ENCODE measurements at places on chromosomes 12 and 14.

- peak; percentile 75 for DNase-seq
These were observed 411.6 kb upstream of the CCDC196 start for GRCh38 chr14:66074537-66074936.

DNA sequence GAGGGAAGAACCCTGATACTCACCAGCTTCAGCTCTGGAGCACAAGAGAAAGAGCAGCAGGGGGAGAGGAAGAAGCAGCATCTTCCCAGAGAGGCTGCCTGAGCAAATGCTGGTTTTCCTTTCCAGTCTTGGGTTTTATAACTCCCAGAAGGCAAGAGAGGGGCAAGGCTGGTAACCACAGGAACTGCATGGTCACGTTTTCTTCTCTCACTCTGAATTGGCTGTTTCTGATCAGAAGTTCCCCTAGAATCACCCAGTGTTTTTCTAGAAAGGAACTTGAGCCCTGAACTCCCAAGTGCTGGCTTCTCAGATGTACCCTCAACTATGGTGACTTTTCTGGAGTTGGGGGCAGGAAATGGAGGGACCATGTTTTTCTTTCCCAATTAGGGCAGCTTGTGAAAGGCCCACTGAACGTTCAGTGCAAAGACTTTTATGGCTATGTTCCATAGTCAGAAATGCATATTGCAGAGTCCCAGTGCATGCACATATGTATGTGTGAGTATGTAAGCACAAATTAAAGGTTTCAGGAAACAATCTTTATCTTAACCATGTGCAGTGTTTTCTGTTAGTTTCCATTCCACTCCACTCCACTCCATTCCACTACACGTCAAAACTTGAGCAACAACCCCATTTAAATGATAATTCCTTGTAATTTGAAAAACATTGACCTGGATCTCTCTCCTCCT is at the start of gene CMA1:
CMA1 (minus strand) TSS at position 111 of the 686 bp plus-strand sequence; CDS start at position 81, 30 bp downstream.
- DNase-seq, result no peak

DNA sequence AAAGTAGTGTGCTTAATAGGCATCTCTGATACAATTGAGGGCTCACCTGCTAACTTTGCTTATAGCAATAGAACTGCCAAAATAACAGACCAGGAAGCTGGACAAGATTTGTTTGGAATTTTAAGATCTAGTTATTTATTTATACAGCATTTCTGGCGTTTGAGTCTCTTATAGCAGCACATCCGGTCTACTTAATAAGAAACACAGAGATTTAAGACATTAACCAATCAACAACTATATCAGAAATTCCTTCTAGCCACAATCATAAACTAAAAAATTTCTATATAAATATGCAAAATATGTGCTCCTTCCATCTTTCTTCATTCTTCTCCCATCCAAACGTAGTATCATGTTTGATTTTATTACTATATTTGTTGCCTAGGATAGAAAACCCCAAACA is 2.6 kb downstream of the RTN1 start:
- no peak for DNase-seq

DNA sequence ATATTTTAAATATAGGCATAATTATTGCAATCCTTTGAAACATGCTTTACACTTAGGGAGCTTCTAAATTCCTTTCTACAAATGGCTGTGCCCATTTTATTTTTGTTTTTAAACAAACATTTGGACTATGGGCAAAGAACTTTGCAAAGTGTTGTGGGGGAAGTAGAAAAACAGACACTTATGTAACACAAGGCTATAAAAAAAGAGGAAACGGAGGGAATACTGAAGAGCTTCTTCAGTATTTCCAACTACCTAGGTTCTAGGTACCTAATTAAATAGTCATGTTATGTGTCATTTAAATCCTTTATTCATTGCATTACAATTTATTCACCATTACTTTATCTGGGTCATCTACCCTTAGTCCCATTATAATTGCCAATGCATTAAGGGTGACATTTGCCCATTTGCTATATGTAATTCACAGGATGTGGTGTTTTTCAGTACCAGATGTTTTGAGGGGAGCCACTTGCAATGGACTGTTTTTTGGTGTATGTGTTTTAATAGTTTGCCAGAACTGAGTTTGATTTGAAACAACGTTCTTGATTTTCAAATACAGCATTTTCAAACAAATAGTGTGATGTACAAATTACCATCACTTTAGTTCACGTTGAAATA is 1.5 kb upstream of the MSRB3 start:
- DNase-seq, result no peak

- peak; percentile 93 for DNase-seq
These were observed 52.1 kb downstream of the C14orf132 start for GRCh38 chr14:96091149-96091693.

DNA sequence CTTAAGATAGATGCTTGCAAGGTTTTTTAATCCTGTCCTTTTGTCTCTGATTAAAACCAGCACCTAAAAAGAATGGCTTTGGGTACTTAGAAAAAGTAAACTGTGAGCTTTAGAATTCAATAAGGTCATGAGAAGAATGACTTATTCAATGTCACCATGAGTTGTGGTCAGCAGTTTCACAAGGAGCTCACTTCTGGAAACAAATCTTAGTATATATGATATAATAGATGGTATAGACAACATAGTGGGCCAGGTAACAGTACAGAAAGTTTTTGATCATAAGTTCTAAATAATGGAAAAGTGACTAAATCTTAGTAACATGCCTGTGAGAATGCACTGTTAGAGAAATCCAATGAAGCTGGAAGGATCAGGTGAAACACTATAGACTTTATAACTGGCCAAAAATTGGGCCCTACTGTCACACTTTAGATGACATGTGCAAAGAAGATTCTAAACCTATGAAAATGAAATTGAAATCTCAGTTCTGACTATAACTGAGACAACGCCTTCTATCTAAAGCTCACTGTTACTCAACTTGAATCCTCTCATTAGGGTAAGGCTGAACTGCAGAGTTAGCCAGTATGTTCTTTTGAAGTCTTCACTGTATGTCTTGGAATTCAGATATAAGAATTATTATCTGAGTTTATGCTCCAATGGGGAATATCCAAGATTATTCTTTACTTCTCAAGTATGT is 42.4 kb upstream of the RAD51AP1 start:
- DNase-seq, result no peak

DNA sequence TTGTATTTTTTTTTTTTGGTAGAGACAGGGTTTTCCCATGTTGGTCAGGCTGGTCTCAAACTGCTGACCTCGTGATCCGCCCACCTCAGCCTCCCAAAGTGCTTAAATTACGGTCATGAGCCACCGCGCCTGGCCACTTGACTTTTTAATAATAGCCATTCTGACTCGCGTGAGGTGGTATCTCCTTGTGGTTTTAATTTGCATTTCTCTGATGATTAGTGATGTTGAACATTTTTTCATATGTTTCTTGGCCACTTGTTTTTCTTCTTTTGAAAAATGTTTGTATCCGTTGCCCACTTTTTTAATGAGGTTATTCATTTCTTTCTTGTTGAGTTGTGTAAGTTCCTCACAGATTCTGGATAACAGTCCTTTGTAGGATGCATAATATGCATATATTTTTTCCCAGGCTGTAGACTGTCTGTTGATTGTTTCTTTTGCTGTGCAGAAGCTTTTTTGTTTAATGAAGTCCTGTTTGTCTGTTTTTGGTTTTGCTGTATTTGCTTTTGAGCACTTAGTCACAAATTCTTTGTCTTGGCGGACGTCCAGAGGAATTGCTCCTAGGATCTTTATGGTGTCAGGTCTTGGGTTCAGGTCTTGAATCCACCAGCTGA is 10.3 kb upstream of the PGAM5 start:
- DNase-seq, result no peak

DNA sequence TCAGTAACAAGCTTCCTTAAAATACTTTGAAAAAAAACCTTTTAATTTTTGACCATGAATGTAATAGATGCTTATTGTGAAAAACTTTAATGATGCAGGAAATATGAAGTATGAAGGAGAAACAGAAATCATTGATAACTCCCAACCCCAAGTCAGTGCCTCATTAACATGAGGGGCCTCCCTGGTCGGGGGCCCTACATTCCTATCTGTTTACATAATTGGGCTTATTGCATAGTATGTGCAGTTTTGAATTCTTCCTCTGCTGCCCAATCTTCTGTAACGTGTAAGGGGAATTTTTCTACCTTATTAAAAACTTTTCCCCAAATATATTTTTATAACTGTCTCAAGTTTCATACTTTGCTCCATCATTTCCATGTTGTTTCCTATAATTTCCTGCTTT is 63.0 kb downstream of the SLC25A47 start:
- no peak for DNase-seq

- DNase-seq, result no peak
These were observed 200.8 kb downstream of the VRK1 start for GRCh38 chr14:96997996-96998395.

GRCh38 chr12:76591476-76591875 is 31.9 kb upstream of the OSBPL8 start:
- DNase-seq, result no peak

DNA sequence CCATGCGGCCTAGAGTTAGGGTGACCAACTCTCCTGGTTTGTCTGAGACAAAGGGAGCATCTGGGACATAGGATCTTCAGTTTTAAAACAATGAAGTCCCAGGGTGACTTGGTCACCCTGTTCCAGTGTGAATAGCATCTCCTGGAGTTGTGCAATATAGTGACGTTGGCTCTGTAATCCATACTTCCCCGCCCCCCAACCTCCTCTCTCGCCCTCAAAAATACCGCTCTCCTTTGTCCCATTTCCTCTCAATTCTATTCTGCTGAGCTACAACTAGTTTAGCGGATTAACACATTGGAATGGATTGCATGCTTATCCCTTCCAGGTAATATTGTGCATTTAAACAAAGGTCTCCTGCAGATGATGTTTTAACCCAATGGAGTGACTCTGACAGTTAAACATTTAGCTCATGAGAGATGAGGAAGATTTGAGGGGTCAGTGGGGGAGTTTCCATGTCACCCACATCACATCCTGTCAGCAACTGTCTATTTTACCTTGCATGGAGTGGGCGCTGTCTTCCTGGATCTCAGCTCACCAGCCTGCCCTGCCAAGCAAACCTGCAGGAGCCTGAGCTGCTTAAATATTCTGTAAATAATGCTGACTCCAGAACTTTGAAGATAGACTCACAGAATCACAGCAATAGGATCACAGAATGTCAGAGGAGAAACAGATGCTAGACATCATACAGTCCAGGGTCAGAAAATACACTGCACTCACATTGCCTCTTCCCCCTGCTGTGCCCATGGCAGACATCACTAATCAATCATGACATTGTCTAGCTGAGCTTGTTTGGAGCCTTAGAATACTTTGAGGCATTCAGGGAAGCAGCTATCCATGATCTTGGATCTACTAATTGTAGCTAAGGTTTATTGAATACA is 43.0 kb downstream of the MAP1LC3B2 start:
- no peak for DNase-seq

DNA sequence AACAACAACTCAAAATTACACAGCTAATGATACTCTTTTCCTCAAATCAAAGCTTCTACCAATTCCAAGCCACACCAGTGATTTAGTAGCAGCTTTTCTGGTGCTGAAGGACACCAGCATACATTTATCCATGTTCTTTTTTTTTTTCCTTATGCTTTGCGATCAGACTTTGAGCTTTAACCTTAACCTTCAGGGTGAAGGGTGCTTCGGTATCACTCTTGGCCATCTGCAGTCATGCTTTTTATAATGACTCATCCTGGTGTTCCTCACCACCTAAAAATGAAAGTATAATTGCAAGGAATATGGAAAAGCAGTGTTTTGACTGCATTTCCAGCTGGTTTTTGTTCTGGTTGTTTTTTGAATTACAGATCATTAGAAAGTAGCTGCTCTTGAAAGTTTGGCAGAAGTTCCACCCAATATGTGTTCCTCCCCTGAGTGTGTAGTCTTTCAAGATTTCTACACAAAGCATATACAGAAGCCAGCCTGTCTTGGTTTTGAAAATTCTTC is 1.3 kb upstream of the SLC41A2 start:
- no peak for DNase-seq

DNA sequence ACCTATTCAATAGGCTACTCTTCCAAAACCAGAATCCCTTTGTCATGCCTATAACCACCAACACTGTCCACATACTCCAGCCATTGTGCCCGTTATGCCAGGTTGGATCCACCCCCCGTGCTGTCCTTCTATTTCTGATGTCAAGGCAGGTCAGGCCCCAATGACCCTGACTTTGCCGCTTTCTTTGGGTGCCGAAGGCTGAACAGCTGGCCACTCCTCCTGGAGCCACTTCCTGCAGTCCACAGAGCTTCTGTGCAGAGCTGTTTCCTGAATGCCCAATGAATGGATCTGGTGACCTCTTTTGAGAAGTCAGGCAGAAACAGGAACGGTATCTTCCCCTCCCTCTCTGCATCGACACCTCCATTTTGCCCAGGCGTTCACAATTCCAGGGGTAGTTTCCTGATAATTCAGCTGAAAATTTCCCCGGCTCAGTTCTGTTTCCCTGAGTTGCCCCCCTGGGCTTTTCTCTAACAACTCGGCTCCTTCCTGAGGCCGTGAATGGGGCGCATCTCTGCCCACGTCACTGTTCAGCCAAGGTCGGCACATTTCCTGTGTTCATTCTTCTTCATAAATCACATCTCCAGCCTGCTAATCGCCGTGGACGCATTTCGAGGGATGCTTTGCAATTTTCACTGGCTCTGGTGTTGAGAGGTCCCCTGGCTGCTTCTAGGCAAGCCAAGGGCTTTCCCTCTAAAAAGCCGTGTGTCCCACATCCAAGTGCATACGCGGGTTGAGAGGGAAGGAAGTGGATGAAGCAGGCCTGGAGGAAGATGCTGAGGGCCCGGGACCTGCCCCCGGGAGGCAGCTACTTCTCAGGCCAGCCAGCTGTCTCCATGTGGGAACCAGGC is 86.5 kb downstream of the PAPOLA start:
- no peak for DNase-seq

GRCh38 chr12:44647917-44648690 is 228.0 kb downstream of the NELL2 start:
- DNase-seq, result no peak

- no peak for DNase-seq
These were observed 82.6 kb downstream of the BBS10 start for GRCh38 chr12:76265424-76266180.

DNA sequence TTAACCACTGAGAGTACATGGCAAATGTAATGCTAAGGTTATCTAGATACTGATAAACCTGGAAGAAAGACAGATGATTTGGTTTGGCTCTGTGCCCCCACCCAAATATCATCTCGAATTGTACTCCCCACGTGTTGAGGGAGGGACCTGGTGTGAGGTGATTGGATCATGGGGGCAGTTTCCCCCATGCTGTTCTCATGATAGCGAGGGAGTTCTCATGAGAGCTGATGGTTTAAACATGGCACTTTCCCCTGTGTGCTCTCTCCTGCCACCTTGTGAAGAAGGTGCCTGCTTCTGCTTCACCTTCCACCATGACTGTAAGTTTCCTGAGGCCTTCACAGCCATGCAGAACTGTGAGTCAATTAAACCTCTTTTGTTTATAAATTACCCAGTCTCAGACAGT is 14.2 kb downstream of the NOXRED1 start:
- peak; percentile 15 for DNase-seq

DNA sequence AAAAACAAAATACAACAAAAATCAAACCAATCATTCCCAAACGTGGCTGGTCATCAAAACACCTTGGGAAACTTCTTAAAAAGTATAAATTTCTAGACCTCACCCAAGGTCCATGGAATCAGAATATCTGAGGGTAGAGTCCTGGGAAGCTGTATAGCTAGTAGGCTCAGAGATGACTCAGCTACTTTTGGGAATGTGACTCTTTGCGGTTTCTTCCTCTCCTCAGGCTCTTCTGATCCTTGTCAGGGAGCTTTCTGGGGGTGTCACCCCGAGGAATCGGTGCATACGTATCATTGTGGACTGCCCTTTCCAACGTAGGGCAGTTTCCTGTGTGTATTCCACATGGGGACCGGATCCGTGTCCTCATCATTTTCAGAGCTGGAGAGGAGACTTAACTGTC is 14.8 kb downstream of the JDP2 start:
- no peak for DNase-seq

All from NCI-H1694 treated with DMSO at 0.1 percent for 48 hours (cell line).